ENCODE measurements at places on chromosomes 7 and 10.

GRCh38 chr10:120989996-120990598 is 138.9 kb downstream of the WDR11 start:
- DNase-seq = no peak

DNA sequence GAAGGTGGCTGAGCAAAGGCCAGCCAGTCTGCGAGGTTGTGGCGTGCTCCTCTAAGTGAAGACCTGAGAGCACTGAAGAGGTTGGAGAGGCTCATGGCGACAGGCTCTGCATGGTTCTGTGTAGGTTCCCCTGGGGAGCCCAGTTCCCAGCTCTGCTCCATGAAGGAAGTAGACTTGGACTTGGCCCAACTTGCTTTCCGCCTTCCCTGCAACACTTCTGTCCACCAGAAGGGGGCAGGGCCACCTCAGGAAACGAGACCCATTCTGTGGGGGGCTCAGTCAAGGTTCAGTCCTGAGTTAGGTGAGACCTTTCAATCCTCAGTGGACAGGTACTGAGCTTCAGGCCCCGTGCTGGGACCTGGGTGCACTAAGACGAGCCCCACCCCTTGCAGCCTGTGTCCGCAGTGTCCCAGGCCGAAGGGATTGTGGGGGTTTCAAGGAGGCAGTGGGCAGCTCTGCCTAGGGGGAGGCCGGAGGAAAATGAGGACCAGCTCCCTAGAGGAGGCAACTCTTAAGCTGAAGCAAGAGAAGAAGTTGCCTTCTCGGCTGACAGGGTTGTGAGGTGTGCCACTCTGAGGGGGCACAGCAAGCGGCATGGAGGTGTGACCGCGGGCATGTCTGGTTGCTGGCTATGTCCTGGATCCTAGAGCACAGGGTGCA is 15.0 kb upstream of the PCBD1 start:
- peak; percentile 41 for DNase-seq

DNA sequence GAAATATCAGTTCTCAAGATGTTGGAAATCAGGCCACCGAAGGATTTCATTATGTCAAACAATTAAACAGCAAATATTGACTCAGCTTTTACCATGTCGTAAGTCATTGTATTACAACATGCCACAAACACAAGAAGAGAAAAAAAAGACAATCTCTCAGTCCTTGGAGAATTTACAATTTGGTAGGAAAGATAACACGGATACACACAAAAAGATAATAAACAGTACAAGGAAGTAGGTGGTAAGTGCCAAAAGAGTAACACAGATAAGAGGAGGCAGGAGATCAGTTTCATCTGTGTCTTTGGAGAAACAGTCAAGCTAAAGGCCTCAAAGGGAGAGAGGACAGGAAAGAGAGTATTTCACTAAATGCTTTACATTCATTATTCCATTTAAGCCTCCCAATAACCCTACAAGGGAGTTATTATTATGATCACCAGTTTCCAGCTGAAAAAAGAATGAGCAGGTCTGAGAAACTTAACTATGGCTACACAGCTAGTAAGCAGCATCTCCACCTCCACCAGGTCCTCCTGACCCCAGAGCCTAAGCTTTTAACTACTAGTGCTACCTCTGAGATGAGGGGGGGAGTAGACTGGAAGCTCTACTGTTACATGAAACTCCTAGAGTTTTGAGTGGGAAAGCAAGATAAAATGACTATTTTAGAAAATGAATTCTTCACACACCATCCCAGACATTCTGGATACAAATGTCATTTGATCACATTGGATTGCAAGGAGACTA is 13.9 kb upstream of the DNAJC1 start:
- DNase-seq = no peak

- DNase-seq = no peak
Measured at GRCh38 chr10:71131508-71132088, 80.8 kb upstream of the UNC5B start.

DNA sequence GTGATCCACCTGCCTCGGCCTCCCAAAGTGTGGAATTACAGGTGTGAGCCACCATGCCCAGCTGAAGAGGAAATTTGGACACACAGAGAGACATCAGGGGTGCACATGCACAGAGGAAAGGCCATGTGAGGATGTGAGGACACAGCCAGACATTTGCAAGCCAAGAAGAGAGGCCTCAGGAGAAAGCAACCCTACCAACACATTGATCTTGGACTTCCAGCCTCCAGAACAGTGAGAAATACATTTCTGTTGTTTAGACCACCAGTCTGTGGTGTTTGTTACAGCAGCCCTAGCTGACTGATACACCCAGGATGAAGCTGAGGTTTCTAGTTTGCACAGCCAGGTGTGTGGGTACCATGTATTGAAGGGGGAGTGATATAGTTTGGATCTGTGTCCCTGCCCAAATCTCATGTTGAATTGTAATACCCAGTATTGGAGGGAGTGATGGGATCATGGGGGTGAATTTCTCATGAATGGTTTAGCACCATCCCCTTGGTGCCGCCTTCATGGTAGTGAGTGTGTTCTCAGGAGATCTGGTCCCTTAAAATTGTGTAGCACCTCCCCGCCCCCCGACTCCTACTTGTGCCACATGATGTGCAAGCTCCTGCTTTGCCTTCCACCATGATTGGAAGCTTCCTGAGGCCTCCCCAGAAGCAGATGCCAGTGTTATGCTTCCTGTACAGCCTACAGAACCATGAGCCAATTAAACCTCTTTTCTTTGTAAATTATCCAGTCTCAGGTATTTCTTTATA is 64.7 kb upstream of the DUSP5 start:
- DNase-seq = no peak

DNA sequence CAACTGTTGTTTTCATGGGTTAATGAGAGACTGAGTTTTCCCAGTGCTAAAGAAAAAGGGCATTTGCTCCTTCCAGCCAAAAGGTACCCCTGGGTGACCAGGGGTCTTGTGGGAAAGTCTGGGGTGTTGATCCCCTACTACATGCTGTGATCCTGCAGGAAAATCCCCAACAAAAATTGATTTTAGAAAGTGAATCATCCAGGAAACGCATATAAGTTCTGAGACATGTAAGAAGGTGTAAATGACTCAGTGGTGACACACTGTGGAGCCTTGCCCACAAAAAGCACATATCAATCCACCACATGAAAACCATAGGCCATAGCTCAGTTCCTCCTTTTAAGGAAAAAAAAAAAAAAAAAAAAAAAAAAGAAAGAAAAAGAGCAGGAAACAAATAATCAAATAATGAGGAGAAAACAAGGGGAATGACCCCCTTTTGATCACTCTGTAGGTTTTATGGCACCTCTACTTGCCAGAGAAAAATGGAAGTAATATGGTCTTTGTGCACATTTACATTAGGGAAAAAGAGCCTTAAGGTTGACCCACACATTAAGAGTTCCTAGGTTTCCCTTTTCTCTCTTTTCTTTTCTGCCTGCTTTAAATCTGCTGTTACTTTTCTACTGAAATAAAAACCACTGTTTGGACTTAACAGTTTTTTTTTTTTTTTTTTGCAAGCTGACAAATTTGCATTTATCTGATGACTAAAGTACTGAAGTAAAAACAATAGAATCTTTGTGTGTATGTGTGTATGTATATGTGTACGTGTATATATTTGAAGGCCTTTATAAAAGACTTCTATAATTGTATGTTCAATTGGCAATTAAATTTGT is 386.0 kb downstream of the KIF20B start:
- DNase-seq = no peak

DNA sequence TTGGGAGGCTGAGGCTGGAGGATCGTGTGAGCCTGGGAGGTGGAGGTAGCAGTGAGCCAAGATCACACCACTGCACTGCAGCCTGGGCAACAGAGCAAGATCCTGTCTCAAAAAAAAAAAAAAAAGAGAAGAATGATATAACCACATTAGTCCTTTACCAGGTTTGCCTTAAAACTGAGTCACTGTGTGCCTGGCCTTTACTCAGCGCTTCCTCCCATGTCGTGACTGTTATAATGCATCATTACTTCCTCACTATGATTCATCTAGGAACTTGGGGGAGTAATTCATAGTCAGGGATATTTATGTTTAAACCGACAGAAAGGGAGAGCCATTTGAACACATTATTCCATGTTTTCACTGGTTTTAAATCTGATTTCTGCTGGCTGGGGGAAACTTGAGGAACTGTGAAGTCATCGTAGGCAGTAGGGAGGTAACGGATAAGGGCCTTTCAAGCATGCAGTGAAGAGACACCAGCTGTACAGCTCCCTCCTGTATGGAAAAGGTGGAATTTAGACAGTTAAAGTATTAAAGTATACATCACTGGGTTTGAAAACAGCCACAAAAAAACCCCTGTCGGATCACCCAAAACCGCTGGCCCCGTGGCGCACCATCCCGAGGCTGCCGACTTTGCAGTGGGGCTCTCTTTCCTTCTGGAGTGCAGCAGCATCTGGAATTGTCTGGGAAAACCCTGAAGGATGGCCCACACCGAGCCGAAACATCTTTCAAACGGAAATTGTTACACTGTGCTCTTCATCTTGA is 119.8 kb downstream of the NKX6-2 start:
- no peak for DNase-seq

DNA sequence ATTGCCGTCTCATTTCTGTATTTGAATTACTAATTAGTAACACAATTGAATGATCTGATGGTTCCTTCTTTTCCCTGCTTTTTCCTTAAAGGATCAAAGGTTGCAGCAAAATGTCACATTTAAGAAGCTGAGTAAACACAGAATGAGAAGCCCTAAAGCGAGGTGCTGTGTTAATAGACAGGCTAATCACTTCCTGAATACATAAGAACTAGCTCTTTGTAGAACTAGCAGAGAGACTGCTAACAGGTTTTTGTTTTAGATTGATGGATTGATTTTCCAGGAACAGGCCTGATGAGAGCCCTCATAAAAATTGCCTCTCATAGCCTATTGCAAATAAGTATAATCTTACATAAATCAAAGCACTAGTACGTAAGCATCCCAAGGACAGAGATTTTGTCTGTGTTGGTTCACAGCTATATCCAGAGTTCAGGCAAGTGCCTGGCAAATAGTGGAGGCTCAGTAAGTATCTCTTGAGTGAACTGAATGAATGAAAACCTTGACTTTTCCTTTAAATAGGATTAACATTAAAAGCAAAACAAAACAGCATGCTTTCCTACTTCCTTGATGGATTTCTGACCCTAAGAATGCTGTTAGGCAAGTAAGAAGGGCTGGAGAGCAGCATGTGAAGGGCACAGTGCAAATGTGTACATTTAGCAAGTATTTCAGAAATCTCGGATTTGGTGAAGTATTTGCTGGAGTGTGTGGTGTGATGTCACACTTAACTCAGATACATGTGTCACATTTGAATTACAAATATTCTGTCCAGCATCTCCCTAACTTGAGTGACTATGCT is 3.3 kb downstream of the TMEM229A start:
- no peak for DNase-seq

- no peak for DNase-seq
Measured at GRCh38 chr10:82192665-82193064, 317.7 kb downstream of the NRG3 start.

GRCh38 chr7:46047581-46047980 is 126.5 kb upstream of the IGFBP3 start:
- no peak for DNase-seq

- DNase-seq = no peak
Measured at GRCh38 chr10:121409466-121410104, 188.7 kb downstream of the FGFR2 start.

GRCh38 chr7:26609532-26609931 is 254.9 kb downstream of the SKAP2 start:
- no peak for DNase-seq

DNA sequence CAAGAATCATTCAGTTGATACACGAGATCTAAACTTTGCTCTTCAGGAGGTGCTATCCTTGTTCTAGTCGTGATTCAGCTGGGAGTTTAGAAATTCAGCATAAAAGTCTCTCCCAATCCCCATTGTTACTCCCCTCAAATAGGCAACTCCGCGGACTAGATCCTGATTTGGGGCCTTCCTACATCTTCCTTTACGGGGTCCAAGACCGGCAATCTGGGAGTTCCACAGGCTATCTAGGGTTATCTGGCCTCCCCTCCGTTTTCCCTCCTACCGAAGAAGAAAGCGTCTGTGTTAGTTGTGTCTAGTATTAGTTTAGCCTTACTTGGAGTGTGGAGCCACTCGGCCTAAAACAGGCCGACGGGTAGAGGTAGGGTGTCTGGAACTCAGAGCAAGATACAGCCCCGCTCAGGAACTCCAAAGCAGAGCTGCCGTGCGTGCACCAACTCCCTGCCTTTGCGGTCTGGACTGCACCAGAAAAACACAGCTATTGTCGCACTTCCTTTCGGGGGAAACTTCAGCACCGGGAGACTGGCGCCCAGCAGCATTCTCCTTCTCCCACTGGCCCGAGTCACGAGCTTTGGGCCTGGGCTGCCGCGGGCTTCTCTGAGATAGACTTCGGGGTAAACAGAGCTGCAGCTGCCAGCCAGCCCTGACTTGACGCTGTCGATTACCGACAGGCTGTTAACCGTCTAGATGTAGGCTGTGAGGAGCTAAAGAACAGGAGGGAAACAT is 1.5 kb upstream of the DLX5 start:
- no peak for DNase-seq

DNA sequence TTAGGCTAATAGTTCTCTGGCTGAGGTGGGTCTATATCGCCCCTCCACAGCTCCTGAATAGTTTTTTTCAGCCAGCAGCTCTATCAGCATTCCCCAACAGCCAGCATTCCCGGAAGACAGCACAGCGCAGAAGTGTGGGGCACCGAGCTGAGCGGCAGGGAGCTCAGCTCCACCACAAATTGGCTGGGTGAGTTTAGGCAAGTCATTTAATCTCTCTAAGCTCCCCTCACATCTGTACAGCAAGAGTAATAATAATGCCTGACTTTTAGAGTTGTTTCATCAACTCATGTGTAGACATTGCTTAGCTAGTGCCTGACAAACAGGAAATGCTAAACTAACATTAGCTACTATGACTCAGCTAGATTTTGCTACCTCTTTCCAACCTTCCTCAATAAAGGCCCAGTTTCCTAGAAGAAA is 247.9 kb upstream of the PTN start:
- no peak for DNase-seq

DNA sequence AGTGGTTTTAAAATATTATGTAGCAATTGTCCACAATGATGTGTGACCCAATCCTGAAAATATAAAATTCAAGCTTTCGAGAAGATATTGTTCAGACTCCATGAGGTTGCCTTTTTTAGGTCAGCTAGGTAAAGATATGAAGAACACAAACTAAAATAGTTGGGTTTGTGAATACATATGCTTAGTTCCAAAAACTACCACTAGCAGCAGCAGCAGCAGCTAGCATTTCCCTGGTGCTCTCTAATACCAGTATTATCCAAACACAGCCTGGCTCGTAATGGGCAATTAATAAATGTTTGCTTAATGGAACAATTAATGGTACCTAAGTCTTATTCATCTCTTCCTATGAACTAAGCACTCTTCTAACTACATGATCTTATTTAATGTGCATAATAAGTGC is 362.5 kb downstream of the MALRD1 start:
- no peak for DNase-seq

DNA sequence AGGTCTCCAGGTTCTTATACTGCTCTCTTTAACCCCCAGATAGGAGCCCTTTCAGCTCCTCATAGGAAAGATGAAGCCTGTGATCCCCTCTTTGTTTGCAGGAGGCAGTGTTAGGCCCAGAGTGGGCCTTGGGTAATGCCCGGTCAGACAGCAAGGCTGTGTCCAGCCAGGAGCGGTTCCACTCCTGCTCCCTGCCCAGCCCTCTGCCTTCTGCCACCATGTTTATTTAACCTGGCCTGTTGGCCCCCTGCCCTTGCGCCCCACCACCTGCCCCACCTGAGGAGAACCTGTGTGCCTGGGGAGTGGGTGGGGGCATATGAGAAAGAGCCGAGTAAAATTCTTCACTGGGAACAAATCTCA is 24.3 kb downstream of the CDH23 start:
- DNase-seq = no peak
